Kidney epithelial cell (primary cell): ENCODE measurements at places on chromosomes 4 and X.

GRCh38 chrX:72060196-72060920 is 71.4 kb downstream of the RTL5 start:
- DNase-seq, result no peak

DNA sequence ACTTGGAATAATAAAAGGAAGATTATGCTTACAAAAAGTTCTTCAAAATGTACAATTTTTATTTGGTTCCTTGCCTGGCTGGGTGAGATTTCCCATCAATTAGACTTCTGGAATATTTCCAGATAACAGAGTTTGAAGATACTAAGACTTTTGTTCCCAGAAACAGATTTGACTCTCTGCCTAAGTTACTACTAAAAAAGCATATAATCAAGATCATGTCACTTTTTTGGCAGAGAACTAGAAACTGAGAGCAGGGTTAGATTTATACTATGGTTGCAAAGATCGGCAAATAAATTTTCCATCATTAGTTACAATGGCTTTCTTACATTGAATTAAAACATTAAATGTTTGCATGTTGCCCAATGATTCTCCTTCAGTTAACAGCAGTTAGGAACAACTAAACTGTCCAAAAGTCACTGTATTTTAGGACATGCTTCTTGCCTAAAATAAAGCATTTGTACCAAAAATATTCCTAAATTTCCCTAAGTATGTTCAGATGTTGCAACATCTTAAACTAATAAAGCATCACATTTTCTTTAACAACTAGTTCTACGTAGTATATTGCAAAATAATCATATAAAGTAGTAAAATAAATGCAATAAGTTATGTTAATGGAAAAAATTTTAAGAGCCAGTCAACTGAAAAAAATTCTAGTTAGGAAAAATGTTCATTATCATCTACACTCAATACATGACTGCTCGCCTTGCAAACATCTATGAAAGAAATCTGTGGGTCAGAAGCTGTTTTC is 73.0 kb downstream of the SEC24D start:
- no peak for DNase-seq

DNA sequence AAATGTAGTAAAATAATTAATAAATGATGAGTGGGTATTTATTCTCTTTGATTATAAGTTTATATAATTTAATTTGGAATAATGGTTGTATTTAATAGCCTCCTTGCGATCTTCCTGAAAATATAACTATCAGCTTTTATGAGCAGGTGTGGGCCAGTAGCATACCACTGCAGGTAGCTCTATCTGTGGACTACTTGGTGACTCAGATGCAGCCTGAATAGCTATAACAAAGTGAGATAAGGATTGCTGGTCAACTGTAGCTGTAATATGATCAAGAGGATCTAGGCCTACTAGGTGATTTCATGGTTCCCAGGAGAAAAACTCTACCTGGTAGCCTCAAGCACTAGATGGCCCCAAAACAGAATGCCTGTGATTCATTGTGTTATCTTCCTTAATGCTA is 47.1 kb upstream of the BMP15 start:
- no peak for DNase-seq

DNA sequence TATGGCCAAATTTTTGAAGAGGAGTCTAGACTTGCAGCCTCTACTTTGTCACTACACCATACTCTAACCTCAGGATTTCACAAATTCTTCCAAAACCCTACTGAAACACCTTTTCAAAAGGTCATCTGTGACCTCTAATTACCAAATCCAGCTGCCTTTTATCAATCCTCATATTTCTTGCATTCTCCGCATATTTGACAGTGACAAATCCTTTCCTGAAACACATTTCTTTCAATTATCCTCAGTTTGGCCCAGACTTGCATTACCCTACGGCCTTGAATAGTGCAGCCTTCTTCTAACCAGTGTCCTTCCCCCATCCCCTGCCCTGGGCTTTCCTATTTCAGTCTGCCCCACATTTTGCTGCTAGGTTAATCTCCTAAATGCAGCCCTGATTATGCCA is 25.5 kb downstream of the MID2 start:
- no peak for DNase-seq

DNA sequence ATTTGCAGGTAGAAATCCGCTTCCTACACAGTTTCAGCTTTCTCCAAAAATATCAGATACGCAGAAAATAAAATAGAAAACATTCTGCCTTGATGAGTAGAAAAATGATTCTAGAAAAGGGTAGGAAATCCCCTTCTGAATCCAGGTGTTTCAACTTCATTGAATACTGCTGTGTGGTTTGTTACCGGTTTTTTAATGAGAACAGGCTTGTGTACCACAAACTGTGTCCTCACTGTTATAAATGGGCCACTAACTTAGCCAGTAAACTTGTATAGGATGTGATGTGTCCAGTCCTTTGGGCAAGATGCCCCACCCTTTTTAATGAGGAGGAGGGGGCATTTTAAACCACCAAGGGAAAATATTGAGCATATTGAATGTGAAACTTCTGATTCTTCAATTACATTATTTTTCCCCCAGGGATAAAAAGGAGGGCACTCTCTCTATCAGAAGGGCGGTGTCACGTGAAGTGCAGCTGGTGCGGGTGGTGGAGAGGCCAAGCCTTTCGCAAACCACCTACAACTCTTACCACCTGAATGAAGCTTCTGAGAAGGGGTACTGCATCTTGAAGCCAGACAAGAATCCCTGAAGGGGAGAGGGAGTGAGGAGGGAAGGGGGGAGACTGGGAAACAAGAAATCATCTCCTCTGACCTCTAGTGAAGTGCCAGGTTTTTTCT is 4.5 kb downstream of the CXXC4 start:
- DNase-seq, result no peak

DNA sequence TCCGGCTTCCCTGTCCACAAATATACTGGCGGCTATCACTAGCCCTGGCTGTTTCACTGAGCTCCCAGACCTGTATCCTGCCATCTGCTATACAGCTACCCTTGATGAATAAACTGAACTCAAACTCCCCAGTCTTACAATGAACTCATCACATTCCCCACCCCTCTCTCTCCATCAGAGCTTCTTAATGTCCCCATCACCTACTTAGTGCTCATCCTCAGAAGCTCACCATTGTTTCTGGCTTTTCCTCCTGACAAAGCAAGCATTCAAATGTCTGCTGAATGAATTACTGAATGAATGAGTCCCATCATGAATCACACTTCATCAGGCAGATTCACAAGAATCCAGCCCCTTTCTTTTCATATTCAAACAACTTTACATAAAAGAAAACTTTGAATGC is 5.7 kb upstream of the DGAT2L6 start:
- no peak for DNase-seq

- no peak for DNase-seq
Observed at GRCh38 chrX:41449131-41449530, 2.0 kb downstream of the NYX start.

- DNase-seq, result no peak
Observed at GRCh38 chrX:13305108-13305507, 14.7 kb downstream of the ATXN3L start.

- DNase-seq, result no peak
Observed at GRCh38 chr4:3407171-3407771, 34.5 kb upstream of the HGFAC start.

GRCh38 chr4:111530446-111530845 is 614.8 kb upstream of the FAM241A start:
- DNase-seq, result no peak

- DNase-seq, result no peak
Observed at GRCh38 chr4:592825-593520, 16.9 kb upstream of the TMEM271 start.

- no peak for DNase-seq
Observed at GRCh38 chrX:16659321-16659720, 9.4 kb downstream of the S100G start.

GRCh38 chrX:47568656-47569295 is 7.8 kb downstream of the ARAF start:
- DNase-seq, result no peak

GRCh38 chrX:80879143-80879542 is 69.5 kb upstream of the BRWD3 start:
- DNase-seq, result no peak

DNA sequence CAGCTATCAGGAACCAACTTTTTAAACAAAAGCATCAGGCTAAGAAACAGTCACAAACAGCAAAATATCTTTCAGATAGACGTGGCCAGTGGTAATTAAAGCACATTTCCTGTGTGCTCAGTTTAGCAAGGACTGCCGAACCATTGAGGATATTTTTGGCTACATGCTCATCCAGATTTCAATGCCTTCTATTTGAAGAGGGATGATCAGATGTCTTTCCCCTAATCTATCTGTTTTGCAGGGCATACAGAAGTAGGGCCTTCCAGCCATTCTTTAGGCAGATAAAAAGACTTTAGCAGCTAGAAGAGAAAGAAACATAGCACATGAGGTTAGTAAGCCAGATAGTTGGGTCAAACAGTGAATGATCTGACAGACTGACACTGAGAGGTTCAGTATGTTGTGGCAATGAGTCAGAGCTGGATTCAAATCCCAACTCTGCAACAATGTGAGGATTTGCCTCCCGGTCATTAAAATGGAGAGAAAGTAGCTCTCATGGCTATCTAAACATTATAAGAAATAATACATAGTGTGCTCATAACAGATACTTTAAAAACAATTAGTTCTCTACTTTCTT is 100.0 kb upstream of the PRKG2 start:
- peak; percentile 45 for DNase-seq

- DNase-seq, result no peak
Observed at GRCh38 chrX:152537373-152537772, 86.3 kb upstream of the GABRA3 start.

GRCh38 chr4:181950372-181951127 is 292.7 kb upstream of the TENM3 start:
- no peak for DNase-seq

- no peak for DNase-seq
Observed at GRCh38 chr4:4507923-4508322, 33.9 kb downstream of the STX18 start.

- no peak for DNase-seq
Observed at GRCh38 chr4:5340991-5341451, 289.7 kb downstream of the STK32B start.

DNA sequence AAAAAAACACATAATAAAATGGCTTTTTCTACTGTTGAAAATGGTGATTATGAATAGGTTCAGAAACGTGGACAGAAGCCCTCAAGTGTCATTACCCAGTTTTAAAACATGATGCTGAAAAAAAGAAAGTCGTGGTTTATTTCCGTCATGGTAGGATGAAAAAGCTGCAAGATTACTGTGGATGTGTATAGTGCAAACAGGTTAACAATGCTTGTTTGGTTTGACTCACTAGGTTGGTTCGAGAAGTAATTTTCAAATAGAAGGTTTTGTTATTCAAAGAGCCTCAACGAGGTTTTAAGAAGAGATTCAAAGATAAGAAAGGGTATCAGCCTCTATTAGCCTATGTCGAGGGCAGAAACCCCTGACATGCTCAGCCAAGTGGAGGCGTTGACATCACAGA is 2.5 kb upstream of the RXFP1 start:
- DNase-seq, result no peak

DNA sequence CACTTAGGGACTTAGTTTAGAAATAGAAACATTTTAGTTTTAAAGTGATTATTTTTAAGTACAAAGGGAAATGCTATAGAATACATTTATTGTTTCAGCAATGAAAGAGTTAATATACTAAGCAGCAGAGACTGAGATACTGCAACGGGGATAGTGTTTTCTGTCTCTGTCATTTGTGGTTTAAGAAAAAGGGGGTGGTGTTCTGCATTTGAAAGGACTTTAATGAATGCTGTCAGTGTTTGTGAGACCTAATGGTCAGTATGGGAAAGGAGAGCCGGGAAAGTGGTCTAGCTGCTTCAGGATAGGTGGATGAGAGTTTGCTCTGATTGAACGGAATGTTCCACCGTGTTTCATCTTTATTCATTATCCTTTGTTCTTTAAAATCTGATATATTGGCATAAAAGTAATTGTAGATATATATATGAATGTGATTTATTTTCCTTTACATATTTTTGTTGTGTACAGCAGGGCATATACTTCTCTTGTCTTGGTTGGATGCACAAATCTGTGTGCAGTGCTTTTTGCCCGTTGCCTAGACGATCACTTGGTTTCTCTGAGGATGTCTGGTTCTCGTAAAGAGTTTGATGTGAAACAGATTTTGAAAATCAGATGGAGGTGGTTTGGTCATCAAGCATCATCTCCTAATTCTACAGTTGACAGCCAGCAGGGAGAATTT is at the start of gene KLHL5:
Gene KLHL5 (plus strand): TSS at position 139 of the 676 bp plus-strand sequence. CDS start 421 bp downstream, at position 560.
- no peak for DNase-seq

GRCh38 chrX:120536061-120536460 is 24.7 kb downstream of the CUL4B start:
- DNase-seq, result no peak

- no peak for DNase-seq
Observed at GRCh38 chr4:8188085-8188484, 11.0 kb upstream of the SH3TC1 start.

- no peak for DNase-seq
Observed at GRCh38 chr4:147307896-147308674, 172.8 kb upstream of the EDNRA start.

DNA sequence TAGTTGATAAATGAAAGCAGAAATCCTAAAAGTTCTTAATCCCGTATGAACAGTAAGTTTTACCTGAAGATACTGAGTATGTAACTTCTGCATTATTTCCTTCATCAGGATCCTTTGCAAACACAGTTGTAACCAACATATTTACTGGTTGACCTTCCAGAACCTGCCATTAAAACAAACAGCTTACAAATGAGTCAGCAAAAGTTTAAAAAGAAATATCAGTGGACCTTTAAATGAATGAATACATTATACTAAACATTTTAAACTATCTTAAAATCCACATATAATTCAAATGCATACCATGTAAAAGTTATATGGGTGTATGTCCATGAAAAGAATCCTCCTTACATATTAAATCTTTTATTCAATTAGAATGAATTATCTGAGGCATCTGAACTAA is 163.6 kb downstream of the DCHS2 start:
- DNase-seq, result no peak

DNA sequence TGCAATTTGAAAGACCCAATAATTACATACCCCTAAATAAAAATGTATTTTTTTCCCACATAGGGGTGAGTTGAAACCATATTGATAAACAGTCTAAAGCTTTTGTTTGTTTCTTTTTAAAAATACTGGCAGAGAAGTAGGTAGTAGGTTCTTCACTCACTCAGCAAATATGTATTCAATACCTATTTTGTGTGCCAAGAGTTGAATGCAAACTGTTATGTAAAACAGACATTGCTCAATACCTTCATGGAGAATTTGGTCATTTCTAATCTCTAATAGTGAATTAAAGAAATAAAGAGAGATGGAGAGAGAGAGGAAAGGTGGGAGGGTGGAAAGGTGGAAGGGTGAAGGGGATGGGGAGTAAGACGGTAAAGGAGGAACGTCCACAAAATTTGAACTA is 589.9 kb upstream of the GNPDA2 start:
- DNase-seq, result no peak
